ENCODE measurements at places on chromosomes 5 and 9.

DNA sequence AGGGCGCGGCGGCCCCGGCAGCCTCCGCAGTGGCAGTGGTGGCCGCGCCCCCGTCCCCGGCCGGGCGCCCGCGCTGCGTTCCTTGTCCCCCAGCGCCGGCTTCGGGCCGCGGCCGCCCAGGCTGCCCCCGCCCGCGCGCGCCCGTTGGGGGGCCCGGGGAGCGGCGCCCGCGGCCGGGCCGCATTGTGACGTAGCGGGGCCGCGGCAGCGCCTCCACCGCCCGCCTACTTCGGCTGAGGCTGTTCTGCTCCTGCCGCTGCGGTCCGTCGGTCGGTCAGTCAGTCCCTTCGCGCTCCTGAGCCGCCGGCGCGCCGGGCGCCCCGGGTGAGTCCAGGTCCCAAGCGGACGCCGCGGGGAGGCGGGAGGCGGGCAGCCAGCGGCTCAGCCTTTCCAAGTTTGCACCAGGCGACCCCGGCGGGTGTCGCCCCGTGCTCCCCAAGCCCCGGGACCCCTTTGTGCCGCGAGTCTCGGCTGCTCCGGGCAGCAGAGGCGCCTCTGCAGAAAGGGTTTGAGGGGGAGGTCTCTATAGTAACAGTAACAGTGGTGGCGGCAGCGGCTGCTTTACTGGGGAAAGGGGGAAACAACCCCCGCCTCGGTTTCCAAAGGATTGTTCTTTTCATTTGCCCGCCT, at the start of gene SNCAIP:
Gene SNCAIP, plus strand, starts transcription at position 277 of the 630 bp plus-strand sequence. CDS start 78,898 bp downstream, outside the sequence.
- no peak for DNase-seq

GRCh38 chr9:119181561-119181960, 187.7 kb downstream of the BRINP1 start:
- no peak for DNase-seq

GRCh38 chr9:101480386-101480785, 44.8 kb upstream of the ALDOB start:
- no peak for DNase-seq

DNA sequence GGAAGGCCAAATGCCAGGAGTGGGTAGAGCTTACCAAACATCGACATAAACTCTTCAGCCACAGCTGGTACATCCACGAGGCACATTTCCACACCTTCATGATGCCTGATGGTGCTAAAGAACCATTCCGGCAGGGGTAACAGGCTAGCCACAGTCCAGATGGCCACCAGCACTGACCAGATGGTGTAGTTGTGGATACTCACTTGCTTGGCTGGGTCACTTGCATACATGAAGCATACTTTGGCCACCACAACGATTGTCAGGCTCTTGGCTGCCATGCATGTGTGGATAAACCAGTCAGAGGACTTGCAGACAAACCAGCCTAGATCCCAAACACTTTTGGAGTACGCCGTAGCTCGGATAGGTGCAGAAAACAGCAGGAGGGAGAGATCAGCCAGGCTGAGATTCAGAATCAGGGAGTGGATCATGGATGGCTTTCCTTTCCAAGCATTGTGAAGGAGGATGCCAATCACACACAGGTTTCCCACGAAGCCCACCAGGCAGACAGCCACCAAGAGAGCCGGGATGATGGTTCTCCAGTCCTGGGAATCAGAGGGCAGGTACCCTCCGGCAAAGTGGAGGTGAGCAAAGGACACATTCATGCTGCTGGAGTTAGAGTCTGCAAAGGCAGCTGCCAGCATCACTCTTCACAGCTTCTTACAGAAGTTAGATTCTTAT, 378 bp downstream of the GPR151 start:
- no peak for DNase-seq

DNA sequence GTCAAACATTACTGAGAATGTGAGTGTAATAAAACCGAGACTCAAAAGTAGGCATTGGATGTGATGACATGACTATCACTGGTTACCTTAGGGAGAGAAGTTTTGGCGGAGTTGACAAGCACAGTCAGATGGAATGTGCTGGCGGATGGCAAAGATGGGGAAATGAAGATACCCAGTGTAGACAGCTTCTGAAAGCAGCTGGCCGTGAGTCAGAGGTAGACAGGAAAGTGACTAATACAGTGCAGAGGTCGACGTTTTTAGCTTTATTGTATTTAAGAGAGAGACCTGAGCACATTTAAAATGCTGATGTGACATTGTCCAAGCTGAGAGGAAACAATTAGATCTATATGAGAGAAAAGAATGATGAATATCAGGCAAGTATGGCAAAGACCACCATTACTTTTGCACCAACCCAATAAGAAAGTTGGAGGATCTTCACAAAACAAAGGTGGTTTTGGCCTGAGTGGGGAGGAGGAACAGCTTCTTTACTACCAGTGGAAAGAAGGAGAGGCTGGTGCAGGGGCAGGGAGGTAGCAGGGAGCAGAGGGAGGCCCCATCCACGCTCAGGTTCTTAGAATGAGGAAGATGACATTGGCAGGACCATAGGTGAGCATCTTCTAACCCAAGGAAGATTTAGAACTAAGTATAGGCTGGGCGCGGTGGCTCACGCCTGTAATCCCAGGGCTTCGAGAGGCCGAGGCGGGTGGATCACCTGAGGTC, 36.7 kb upstream of the KCNIP1 start:
- DNase-seq: no peak
